EH (cell line): ENCODE measurements at places on chromosomes 4 and X.

DNA sequence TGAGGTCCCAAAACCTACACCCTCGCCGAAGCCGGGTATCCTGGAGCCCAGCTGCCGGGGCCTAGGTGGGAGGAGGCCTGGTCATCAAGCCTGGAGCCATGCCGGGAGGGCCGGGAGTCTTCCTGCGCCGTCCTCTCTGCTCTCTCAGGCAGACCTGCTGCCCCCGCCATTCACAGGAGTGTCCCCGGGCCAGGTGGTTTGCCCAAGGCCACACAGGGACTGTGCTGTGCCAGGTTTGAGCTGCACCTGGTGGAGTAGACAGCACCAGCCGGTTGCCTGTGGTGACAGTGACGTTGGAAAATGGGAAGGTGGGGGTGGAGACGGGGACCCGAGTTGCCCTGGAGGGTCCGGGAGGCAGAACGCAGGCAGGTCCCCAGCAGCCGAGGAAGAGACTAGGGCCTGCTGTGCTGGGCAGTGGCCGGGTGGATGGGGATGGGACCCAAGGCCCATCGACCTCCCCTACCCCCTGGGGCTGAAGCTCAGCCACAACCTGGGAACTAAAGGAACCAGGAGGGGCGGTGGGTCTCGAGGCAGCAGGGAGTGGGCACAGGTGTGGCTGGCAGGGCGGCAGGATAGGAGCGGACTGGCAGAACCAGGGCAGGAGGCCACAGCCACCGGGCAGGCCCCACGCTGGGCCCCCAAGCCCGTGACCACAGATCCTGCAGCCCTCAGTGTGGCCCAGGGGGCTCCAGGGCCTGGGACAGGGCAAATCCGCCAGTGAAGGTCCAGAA, 9.5 kb downstream of the DOK7 start:
- DNase-seq, result no peak

- DNase-seq, result peak; percentile 58
These were observed 132.7 kb upstream of the MAP3K15 start for GRCh38 chrX:19647731-19648588.

- no peak for DNase-seq
These were observed 94.9 kb upstream of the NKX1-1 start for GRCh38 chr4:1500966-1501753.

- DNase-seq, result no peak
These were observed 390.8 kb upstream of the BOD1L1 start for GRCh38 chr4:14018191-14018853.

DNA sequence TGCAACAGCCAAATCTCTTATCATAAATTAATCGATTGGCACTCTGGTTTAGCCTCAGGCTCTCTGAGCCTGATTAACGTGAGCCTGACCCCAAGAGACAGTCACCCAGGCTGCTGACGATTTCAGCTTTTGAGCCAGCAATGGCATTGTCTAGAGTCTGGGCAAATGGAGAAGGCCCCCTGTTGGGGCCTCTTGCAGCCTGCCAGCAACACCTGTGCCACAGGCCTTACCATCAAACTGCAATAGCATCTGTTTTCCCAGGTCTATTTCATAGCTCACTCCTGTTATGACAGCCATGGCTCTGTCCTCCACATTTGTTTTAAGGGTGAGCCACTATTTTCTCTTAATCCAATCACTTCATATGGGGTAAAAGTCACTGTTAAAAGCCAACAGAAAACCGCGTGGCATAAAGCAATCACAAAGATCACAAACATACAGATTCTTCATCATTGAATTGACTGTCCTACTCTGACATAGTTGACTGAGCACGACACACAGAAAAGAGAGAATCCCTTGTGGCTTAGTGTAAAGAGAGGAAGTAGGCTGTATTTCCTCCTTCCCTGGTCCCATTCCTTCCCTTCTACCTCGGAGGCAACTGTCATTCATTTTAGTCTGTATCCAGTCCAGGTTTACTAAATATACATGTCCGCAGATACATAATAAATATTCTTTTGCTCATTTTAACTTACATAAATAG, 47.8 kb downstream of the SLC9A7 start:
- DNase-seq, result no peak

GRCh38 chr4:56972809-56973208, 4.6 kb downstream of the NOA1 start:
- no peak for DNase-seq

- no peak for DNase-seq
These were observed 5.6 kb downstream of the SORCS2 start for GRCh38 chr4:7197910-7198309.

GRCh38 chr4:152628128-152628527, 51.7 kb downstream of the TMEM154 start:
- no peak for DNase-seq

DNA sequence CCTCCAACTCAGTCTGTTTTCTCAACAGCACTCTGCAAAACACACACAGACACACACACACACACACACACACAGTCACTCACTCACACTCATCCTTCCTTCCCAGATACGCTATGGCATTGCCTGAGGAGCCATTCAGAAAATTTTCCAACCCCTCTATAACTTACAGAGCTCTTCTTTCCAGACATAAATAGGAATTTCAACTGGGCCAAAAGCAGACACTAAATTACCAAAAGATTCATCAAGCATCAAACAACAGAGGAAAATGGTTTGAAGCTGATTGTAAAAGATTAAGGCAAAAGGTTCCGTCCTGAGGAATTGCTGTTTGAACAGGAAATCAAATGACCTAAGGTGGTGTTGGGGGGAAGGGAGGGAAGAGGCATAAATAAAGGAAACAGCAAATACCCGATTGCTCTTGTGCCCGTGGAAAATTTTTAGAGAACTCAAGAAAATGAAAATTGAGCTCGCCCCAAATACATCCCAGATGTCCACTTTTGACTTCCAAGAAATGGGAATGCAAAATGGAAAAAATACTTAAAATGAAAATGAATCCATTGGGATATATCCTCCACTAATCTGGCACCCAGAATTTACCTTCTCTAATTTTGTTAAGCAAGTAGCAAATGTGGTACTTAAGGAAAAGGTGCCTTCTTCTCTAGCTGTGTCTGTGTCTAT, 183.6 kb downstream of the QDPR start:
- DNase-seq, result no peak
